ENCODE measurements at places on chromosomes 12 and 14.

DNA sequence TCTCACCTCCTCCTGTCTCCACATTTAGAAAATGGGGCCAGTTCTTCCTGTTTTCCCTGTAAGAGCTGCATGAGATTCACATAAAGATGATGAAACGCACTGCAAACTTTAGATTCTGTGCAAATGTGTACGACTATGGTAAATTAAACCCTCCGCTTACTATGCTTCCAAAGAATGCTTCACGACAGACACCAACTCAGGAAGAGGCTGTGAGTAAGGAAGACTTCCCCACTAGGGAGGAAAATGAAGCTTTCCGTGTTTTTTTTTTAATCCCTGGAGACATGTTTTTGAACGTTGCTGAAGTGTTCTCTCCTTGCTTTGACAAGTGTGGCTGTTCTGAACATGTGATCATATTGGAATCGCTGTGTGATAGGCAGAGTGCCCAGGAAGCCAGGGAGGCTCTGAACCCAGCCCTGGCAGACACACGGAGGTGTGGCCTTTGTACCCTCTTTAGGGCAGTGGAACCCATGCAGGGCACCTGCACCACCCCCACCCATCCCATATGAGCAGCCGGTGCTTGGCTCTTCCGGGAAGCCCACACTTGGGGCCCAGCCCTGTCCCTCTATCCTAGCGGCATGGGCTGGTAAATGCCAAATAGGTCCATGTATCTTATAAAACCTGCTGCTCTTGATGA lies 7.5 kb upstream of the SYNE3 start:
- DNase-seq: no peak

DNA sequence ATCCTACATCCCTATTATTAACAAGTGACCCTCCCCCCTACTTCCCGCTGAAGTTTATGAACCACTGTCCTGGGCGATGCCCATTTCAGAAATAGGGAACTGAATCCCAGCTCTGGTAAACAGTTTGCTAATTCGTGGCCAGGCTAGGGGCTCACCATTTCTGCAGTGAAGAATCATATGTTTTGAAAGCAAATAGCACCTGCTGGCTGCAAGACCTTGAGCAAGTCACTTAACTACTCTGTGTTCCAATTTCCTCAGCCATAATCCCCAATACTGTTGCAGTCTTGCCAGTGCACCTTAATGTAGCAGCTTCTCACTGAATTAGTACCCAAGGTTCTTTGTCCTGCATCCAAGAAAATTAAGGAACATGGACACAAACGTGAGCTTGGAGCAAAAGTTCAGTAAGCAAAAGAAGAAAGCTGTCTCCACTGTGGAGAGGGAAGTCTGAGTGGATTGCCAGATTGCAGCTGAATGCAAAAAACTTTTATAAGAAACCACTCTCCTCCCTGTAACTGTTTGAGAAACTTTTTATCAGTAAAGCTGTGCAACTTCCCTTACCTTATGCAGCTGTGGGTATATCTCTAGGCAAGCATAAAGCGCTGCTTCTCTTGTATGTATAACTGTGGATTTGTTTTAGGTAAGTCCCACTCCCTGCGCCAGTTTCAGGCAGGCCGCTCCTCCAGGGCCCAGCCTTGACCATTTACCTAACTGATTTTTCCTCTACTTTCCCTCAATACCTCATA lies 824 bp downstream of the OAS1 start:
- DNase-seq: no peak

DNA sequence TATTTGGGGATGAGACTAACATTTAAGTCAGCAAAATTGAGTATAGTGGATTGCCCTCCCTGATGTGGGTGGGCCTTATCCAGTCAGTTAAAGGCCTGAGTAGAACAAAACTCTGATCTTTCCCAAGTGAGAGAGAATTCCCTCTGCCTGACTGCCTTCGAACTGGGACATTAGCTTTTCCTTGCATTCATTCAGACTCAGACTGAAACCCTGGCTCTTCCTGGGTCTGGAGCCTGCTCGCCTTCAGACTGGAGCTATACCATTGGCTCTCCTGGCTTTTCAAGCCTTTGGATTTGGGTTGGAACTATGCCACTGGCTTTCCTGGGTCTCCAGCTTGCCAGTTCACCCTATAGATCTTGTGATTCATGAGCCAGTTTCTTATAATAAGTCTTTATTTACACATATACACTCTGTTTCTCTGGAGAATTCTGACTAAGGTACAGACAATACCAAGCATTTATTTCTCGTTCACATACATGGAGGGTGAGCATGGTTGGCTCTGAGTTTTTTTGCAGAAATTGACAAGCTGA lies 296.5 kb downstream of the ERC1 start:
- DNase-seq: no peak

DNA sequence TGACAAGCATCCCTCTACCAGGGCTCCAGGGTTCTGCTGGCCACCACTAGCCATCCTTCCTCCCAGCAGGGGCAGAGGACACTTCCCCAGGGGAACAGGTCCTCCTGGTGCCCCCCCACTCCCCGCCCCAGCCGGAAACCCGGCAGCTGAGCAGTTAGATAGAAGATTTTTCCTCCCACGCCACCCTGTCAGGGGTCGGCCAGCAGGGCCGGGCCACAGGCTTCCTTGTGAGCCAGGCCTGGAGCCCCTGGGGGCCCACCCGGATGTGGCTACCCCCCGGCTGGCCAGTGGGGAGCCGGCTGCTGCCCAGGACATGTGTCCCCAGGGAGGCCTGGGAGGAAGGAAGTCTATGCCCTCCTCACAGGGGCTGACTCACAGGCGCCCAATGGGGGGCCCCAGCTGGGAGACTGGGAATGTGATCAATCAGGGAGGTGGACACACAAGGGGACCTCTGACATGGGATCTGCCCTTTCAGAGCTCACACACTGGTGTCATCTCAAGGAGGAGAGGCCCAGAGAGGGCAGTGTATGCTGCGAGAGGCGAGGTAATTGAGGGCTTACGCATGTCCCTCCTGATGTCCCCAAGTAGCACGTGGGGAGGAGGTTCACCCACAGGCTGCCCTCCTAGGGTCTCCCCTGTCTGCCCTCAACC lies 4.2 kb downstream of the SH2B3 start:
- no peak for DNase-seq

DNA sequence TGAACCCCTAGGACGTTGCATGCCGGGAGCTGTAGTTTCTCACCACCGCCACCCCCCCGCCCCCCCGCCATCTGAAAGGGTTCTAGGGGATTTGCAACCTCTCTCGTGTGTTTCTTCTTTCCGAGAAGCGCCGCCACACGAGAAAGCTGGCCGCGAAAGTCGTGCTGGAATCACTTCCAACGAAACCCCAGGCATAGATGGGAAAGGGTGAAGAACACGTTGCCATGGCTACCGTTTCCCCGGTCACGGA lies 501 bp upstream of the HSP90B1 start:
- DNase-seq: no peak

GRCh38 chr14:94008234-94008633 lies 11.1 kb downstream of the CCDC197 start:
- no peak for DNase-seq

DNA sequence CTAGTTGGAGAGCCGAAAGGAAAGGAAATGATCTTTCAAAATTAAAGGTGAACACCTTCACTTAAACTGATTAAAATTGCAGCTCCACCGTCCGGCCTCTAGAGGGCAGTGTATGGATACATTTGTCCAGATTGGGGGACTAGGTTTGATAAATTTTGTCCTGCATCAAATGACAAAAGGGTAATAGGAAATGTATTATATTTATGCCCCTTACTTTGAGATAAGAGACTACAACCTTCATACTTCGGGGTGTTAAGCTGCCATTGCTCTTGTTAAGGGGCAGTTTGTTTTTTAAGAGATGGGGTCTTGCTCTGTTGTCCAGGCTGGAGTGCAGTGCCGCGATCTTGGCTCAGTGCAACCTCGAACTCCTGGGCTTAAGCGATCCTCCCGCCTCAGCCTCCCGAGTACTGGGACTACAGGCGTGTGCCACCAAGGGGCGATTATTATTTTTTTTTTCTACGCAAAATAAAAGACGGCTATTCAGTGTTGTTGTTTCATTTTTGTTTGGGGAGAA lies 818 bp upstream of the SUOX start:
- peak; percentile 31 for DNase-seq

- no peak for DNase-seq
These were observed 34.7 kb downstream of the CNOT2 start for GRCh38 chr12:70277973-70278372.

GRCh38 chr12:127670796-127671195 lies 596.2 kb upstream of the TMEM132C start:
- no peak for DNase-seq

- no peak for DNase-seq
These were observed 107.9 kb upstream of the BCL2L14 start for GRCh38 chr12:11962860-11963259.

DNA sequence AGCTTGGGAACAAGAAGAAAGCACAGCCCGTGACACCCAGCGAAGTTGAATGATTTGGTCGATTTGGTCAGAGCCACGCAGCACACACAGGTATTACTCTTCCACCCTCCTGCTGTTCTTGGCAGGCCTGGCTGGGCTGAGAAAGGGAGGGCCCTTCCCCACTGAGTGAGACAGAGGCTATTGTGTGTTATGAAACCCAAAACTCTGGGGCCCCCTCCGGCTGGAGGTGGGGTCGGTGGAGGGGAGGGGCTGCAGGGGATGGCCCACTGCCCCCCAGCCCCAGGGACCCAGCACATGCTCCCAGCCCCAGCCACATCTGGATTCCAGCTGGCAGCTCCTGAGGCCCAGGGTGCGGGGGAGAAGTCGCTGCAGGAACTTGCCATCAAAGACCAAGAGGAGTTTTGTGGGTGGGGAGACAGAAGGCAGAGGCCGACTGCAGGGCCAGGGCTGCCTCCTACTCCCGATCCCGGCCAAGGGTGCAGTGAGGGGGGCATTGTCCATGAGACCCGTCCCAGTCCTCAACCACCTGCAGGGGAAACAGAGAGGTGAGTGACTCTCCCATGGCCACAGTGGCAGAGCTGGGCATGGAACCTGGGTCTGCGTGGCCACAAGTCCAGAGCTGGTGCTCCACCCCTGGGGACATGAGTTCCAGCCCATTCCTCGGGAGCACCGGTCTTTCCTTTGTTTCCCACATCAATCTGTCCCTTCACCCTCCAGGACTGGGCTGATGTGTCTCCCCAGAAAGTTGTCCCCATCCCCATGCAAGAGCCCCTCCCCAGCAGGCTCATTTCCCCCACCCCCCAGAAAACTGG lies 8.7 kb downstream of the TMEM119 start:
- DNase-seq: no peak

GRCh38 chr12:132323171-132324010 lies 6.0 kb downstream of the GALNT9 start:
- DNase-seq: no peak

DNA sequence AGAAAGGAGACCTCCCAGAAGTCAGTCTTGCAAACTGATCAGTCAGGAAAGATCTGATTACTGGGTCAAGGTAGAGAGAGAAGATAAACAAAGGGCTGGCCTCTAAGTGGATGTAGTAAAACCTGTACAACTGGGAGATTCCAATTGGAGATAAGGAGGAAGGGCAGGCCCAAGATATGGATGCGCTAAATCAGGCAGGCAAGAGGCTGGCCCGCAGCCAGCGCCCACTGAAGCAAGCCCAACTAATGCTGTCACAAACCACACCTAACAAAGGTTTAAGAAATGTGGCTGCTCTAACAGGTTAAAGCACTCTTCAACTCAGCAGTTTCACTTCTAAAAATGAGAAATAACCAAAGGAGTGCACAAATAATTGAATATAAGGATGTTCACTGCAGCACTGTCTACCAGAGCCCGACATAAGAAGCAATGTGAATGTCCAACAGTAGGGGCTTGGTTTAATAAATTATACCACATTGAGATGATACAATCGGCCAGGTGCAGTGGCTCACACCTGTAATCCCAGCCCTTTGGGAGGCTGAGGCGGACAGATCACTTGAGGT lies 4.7 kb downstream of the GLTP start:
- DNase-seq: no peak

DNA sequence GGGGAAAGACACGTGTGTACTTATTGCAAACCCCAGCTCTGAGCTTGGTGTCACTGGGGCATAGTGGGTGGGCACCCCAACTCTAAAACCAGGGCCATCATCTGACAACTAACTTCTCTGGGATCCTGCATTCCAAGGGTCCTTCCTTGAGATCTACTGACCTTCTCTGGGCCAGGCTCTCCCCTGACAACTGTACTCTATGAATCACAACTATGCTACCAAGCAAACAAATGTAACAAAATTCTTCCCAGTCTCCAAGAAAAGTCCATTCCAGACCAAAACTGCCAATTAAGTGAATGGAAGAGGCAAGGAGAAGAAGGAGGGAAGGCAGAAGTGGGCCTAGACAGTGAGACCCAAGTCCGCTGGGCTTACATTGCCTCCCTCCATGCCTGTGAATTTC lies 38.2 kb downstream of the VWF start:
- no peak for DNase-seq

- DNase-seq: no peak
These were observed 11.6 kb upstream of the KCNJ8 start for GRCh38 chr12:21786041-21786531.

GRCh38 chr14:70935135-70935534 lies 27.9 kb downstream of the PCNX1 start:
- no peak for DNase-seq

DNA sequence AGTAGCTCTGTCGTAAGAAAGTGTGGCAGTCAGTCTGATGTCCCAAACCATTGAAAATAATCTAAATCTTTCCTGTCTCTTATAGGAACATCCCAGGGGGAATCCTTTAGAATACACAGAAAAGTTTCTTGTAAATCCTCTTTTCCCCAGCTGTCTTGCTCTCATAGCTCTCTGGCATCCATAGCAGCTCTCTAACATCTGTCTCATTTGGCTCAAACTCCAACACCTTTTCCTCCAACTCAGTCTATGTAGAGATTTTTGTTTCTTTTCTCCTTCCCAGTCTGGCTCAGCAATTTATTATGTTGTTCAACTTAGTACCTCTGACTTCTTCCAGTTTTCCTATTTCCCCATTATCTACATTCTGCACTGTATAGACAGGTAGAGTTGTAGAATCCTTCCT lies 84.4 kb upstream of the NEDD1 start:
- no peak for DNase-seq

Data from NCI-H446 treated with DMSO at 0.1 percent for 48 hours (cell line).